ENCODE measurements at places on chromosomes 16 and 17.

- DNase-seq: no peak
Measured at GRCh38 chr16:66109677-66110076, 256.8 kb upstream of the CDH5 start.

- DNase-seq: peak; percentile 76
Measured at GRCh38 chr17:48052956-48053757, 5.0 kb downstream of the NFE2L1 start.

DNA sequence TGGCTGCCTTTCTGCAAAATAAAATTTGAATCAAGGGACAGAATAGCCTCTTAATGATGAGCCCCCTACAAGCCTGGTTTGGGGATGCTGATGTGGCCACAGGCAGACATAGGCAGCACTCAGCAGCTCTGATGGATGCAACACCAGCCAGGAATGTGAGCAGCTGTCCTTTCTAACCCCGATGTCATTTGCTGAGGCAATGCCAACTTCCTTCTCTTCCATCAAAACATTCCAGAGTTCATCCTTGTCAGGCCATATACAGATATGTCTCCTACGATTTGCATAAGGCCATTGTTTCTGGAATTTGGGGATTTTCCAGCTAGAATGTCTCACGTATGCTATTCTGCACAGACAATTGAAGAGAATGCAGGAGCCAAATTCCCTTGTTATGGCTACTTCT lies 52.1 kb upstream of the MYOCD start:
- no peak for DNase-seq

DNA sequence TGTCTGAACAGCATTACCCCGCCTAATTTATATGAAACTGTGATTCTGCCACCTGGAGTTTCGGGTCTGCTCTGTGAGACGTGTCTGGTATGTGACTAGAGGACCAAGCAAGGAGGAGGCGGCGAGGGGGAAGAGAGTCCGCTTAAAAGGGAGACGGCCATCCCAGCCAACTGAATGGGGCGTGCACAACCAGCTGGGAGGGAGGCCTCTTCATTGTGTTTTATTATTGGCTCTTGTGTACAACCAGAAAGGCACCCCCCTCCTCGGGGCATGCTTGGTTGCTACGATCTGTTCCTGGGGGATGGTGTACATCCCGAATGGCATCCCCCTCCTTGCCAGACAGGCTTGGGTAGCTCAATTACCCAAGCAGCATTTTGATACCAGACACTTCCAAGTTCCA lies 384.5 kb upstream of the SALL1 start:
- no peak for DNase-seq

DNA sequence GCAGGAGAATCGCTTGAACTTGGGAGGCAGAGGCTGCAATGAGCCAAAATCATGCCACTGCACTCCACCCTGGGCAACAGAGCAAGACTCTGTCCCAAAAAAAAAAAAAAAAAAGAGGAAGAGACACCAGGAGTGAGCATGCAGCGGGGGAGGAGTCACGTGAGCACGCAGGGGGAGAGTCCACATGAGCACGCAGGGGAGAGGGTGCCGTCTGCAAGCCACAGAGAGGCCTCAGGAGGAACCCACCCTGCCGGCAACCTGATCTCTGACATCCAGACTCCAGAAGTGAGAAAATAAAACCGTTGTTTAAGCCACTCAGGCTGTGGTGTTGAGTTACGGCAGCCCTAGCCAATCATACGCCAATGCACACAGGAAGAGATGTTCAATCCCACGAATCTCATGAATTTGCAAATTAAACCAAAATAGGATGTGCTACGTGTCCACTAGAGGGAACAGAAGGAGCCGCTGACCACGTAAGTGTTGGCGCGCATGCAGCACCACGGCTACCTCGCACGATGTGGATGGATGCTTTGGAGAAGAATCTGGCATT lies 42.2 kb downstream of the CCDC57 start:
- DNase-seq: no peak

DNA sequence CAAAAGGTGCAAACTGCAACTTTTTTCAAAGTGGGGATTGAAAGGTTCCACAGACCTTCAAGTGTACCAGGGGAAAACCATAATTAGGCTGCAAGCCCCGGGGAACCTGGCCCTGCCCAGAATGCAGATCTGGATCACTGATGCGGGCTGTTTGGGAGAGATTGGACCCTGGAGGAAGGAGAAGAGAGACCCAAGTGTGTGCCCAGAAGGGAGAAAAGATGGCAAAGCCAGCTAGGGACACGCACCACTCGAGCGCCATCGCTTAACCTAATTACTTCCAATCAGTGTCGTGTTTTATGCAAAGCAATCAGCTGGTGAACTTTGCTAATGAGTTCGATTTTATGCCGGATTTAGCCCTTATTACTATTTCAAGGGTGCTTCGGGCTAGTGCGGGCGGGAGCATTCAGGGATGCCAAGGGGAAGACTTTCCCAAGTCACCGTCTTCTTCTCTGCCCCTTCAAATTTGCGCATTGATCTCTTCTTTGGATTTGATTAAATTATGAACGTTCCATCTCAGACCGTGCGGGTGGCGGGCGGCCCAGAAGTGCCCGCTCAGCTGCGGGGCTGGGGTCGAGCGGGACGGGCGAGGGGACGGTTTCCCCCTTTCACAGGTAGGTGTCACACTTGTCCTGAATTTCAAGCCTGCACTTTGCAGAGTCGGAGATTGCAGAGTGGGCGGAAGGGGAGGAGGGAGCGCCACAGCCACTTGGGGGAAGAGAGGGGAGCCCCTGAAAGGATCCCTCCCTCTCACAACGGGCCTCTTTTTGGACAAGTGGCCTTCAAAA lies 4.0 kb downstream of the IRX5 start:
- DNase-seq: no peak

DNA sequence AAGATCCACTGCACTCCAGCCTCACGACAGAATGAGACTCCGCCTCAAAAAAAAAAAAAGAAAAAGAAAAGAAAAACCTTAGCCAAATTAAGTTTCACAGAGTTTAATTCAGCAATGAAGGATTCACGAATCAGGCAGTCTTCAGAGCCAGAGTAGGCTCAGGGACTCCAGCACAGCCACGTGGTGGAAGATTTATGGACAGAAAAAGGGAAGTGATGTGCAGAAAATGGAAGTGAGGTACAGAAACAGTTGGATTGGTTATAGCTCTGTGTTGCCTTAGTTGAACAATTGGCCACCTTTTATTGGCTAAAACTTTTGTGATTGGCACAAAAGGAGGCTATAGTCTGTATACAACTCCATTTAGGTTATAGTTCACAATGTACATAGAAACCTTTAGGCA lies 256.6 kb downstream of the HS3ST3B1 start:
- DNase-seq: no peak

- DNase-seq: no peak
Measured at GRCh38 chr16:59654455-59654854, 920.3 kb upstream of the GOT2 start.

DNA sequence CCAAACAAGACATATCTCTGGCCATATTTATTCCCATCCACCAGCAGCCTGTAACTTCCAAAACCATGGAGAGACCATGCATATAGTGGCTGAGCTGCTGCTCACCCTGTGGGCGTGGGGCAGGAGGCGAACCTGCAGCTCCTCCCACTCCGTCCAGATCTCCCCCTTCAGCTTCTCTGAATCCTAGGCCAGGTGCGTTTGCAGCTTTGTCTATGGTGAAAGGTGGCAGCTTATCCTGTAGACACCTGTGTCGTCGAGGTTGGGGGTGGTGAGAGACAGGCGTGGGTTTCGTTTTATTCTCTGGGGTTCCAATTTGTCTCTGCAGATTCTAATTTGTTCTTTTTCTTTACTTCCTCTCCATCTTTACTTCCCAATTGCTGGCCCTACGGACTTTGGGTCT lies 9.7 kb upstream of the ANKS4B start:
- DNase-seq: no peak

DNA sequence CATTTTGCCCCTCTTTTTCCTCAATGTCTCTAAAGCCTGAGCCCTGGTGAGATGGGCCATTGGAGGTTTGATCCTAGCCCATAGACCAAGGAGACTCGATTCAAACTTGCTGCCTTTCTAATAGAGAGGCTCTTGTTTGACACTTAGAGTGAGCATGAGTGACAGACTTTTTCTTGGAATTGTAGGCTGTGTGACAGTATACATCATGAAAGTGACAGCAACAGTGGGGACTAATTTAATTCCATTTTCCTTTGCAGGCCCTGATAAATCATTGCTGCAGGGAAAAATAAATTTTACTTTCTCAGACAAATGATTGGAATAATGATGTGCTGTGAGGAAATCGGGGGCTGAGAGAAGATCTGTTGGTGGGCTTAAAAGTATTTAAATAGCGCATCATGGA lies 169.0 kb upstream of the NOL11 start:
- no peak for DNase-seq

- no peak for DNase-seq
Measured at GRCh38 chr16:1175566-1176279, 22.8 kb downstream of the CACNA1H start.

GRCh38 chr16:55367866-55368603 lies 44.0 kb downstream of the IRX6 start:
- DNase-seq: no peak

GRCh38 chr17:4877089-4877488 lies 22.2 kb upstream of the C17orf107 start:
- no peak for DNase-seq

DNA sequence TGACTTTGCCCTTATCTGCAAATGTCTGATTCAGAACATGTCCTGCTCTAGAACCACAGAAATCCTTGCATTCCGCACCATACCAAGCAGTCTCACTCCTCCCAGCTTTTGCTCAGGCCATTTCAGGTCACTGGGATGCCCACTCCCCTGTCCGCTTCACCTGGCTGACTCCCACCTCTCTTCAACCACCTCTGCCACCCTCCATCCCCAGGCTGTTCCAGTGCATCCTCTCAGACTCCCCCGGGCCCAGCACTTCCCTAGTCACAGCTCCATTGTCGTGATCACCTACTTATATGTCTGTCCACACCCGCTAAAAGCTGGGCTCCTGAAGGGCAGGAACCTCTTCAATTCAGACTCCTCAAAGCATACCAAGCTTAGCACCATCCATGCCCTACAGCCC lies 58.4 kb upstream of the CDH5 start:
- no peak for DNase-seq

DNA sequence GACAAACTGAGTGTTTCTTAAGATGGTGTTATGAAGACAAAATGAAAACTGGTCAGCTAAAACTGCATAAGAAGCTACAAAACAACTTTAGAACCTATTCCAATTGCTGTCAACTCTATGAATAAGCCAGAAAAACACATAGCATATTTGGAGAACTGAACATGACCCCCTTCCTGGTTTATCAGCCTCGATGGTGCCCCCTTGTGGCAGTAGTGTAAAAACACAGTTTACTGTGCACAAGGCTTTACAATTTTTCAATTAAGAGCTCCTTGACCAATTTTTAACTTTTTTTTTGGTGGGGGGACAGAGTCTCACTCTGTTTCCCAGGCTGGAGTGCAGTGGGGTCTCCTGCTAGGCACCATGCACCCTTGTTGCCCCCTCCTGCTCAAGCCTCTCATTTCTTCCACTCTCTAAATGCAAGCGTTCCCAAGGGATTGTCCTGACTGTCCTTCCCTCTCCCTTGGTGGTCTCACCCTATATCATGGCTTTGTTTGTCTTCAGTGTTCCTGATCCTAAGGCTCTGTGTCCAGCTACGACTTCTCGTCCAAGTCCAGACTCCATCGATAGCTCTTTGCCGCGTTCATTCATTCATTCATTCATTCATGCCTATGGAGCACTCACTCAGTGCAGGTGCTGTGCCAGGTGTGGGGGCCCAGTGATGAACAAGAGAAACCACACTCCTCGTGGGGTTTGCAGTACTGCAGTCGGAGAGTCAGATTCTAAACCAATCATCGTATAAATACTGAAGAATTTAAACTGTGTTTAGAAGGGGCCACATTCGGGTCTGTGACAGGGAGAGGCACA lies 7.5 kb downstream of the EIF1 start:
- peak; percentile 81 for DNase-seq

Measured in HAP-1 (cell line).